Fibroblast of the aortic adventitia (primary cell): ENCODE measurements at places on chromosomes 6 and 20.
A peak's percentile ranks its signal among the peaks of the same experiment; 100 is the strongest.

GRCh38 chr6:117718895-117719294, 43.6 kb downstream of the NUS1 start:
- DNase-seq = no peak

DNA sequence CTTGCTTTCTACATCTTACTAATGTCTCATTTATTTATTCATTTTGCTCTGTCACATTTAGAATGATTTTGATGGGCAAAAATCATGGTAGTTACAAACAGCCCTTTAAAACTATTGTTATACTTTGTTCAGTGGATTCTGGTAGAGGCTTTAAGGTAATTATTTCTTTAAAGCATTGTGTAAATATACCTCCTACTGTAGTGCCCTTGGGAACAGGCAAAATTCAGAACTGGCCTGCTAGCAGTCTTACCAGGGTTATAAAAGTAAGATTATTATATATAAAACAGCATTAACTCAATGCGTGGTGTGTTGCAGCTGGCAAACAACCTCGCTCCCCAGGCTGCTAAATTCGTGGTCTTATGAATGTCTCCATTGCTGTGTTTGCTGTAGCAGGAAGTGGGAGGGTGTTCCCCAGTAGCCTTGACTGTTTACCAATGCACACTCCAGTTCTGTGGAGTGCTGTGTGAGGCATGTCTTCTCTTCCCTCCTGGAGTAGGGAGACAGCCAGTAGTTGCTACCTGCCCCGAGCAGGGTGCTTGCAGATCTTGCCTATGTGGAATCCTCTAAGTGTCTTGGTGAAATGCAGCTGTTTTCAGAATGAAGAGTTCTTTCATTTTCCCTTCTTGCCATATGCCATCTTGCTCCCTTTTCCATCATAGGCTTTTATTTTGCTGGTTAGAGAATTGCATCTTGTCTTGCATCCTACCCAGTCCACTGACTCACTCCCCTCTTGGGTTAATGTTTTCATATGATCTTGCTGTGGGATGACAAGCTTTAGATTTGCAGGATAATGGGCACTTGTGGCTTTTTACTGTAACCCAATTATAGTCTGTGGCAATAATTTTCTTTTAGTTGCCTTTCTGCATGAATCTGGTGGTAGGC, 45.3 kb downstream of the IGF2R start:
- DNase-seq = no peak

- no peak for DNase-seq
Observed at GRCh38 chr20:32436142-32436861, 78.2 kb downstream of the ASXL1 start.

GRCh38 chr6:151391471-151392413, at the start of gene ZBTB2:
Gene ZBTB2 (minus strand): TSS chr6:151391559. CDS start chr6:151373637, 17,922 bp downstream.
- peak; percentile 67 for DNase-seq

- no peak for DNase-seq
Observed at GRCh38 chr6:43396408-43397149, 27.1 kb upstream of the ZNF318 start.

GRCh38 chr6:52499681-52500236, 77.1 kb downstream of the TRAM2 start:
- no peak for DNase-seq

DNA sequence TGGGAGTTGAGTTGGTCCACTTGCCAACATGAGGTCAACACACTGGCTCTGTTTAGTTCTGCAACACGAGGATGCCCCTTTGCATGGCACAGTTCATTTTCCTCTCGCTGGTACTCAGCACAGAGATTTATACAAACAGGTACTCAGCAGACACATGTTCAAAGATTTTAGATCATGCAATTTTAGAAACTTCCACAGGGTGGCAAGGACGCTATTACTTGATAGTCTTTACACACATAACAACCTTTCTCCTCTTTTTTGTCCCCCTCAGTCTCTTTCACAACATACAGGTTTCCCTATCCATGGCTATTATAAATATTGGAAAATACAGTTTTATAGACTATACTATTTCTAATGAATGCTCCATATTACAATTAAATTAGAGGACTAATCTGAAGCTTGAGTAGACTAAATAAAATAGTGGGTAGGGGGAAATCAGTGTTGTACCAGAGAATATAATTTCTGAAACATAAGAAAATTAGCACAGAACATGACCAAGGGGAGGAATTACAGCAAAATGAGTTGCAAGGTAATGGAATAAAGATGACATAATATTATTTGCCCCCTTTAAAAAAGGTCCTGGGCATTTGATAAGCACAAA, 331.8 kb upstream of the BTBD3 start:
- DNase-seq = peak; percentile 15

DNA sequence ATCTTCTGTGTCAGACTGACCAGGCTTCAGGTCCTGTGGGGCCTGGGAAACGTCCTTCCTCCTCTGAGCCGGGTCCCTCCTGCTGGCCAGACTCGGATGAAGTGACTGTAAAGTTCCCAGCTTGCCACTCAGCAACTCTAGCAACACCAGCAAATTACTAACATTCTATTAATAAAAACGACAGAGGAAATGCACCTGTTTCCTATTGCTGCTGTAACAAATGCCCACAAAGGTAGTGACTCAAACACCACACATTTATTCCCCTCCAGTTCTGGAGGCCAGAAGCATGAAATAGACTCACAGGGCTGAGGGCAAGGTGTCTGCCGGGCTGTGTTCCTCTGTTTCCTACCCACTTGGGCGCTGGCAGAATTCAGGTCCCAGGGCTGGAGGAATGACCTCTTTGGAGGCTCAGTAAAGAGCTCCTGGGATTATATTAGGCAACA, 48.8 kb downstream of the CTCFL start:
- DNase-seq = no peak

DNA sequence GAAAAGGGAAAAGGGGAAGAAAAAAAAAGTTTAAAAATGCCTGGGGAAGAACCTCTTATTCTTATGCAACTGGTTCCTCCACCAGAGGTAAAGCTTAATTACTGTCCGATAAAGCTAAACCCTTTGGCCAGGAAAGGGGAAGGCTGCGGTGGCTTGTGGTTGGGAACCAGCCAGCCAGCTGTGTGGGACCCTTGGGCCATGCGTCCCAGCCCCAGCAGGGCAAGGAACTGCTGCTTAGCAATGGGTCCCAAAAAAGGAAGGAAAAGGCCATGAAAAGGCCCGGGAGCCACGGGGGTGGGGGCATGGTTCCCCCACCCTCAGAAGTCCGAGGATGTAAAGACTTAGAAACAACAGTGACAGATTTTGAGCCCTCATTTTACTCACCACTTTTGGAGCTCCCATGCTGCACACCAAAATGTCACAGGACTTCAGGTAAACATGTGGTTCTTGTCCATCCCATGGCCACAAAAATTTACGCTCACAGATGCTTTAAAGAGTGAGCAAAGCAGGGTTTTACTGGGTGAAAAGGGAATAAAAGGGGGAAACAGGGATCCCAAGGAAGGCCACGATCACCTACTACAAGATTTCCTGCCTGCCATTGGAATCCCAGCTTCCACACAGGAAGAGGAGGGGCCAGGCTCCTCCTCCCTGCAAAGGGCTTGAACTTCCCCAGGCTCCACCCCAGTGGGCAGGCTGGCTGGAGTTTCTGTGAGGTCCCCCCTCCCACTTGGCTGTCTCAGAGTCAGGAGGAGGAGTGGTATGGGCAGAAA, 1234.7 kb upstream of the GJE1 start:
- no peak for DNase-seq

DNA sequence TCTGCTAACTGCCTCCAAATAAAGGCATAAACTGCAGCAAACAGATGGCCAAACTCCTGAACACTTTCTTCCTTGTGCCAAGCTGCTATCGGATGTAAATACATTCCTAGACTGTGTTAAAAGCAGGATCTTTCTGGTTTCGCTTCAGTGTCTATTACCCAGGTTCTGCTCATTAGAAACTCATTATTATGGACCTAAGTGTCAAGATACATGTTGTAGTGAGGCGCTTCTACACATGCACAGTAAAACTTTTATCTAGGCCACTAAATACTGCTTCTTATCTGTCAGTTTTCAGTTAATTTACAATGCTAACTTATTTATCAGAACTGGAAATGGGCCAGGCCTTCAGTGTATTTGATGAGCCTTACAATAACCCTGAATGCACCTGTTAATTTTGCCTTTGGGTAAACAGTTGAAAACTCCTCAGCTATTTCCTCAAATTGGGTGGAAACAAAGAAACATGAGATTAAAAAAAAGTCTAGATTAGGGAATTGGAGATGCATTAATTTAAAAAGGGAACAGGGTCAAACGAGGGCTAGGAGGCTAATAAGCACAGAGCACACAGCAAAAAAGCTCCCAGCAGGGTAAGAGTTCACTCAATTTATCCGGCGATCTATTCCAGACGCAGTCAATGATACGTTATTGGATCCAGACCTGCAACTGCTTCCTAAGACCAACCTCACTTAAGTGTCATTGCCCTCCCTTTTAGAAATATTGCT, 240.6 kb downstream of the FOXC1 start:
- no peak for DNase-seq

DNA sequence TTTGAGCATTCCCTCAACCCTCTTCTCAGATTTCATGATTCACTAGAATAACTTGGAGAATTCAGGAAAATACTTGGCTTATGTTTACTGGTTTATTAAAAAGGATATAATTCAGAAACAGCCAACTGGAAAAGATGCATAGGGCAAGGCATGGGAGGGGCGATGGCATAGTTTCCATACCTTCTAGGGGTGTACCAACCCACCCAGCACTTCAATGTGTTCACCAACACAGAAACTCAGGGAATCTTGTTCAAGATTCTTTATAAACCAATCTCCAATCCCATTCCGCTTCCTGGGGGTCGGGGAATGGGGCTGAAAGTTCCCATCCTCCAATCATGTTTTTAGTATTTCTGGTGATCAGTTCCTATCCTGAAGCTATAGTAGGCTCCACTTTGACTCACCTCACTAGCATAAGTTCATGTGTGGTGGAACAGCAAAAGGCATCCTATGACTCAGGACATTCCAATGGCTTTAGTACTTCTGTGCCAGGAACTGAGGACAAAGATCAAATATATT, 164.4 kb downstream of the SIM1 start:
- peak; percentile 94 for DNase-seq

- no peak for DNase-seq
Observed at GRCh38 chr20:54103762-54104600, 33.6 kb upstream of the BCAS1 start.

GRCh38 chr6:140711019-140711613, 1336.7 kb upstream of the CITED2 start:
- DNase-seq = no peak

- DNase-seq = peak; percentile 35
Observed at GRCh38 chr6:115896538-115897129, 164.1 kb downstream of the FRK start.

GRCh38 chr6:33143113-33143770, 49.0 kb downstream of the COL11A2 start:
- no peak for DNase-seq

- DNase-seq = no peak
Observed at GRCh38 chr6:123276546-123276980, 280.5 kb downstream of the CLVS2 start.

DNA sequence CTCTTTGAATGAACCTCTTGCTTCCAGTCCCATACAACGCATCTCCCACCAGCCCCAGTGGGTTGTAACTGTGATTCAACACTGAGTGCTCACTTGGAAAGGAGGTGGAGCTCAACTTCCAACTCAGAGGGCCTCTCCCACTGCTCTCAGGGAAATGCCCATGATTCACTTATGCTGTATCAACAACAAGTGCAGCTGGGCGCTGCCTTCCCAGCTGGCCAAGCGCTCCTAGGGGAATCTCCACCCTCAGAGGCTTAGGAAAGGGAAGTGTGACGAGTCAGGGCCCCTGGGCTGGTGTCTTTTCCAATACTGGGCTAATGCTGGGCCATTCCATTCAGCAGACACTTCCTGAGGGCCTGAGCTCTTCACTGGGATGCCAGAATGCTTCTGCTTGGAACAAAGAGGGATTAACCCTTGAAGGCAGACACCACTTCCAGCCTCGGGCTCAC, 8.1 kb upstream of the OCSTAMP start:
- DNase-seq = peak; percentile 84

DNA sequence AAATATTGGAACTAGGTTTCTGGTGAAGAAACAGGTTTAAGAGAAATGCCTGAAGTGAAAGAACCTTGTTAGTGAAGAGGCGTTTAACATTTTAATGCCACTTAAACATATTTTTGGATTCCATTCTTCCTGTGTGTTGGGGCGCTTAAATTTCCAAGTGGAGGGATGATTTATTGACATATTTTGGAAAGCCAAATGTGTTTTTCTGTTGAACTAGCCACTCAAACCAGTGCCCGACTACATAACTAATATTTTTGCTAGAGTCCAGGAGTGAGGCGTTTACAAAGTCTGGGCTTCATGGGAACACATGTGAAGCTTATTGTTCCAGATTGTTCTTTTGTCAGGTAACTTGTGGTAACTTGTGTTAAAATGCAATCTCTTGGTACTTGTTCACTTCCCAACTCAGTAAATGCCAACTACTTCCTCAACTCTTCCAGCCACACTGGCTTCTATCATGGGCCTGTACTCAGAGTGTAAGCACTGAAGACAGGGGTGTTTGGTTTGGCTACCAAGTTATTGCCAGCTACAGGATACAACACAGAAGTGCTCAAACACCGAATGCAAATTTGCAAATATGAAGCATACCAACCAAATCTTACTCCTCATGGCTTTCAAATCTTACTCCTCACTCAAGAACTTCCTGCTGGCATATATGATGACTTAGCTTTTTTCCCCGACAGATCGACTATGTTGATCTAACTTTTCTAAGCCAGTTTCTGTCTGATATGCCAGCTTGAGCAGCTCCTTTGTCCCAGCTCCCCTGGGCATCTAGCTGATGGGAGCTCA, 2.0 kb upstream of the ZNFX1 start:
- DNase-seq = no peak

- no peak for DNase-seq
Observed at GRCh38 chr20:60078351-60079250, 120.4 kb downstream of the CDH26 start.

- DNase-seq = no peak
Observed at GRCh38 chr20:32564440-32564839, 20.7 kb downstream of the NOL4L start.
